ENCODE measurements at places on chromosomes 1 and 21. TPM values are rescaled to one million over a fixed set of nuclear protein-coding genes. Genes with fewer than 3 reads are reported as not detected.

Gene CCDC18
- total RNA-seq: 6.2 TPM

Gene FALEC
- total RNA-seq: 0.36 TPM

Gene NHLH2
- total RNA-seq: not detected

Gene OLIG1
- total RNA-seq: not detected

Gene SPATA17
- total RNA-seq: 1.5 TPM

Gene RGS4
- total RNA-seq: 130 TPM

Gene ZFP69B
- total RNA-seq: 4.7 TPM

Gene SELENOF
- total RNA-seq: 182 TPM

Gene CA14
- not detected for total RNA-seq

Gene RAP1GAP
- 0.29 TPM for total RNA-seq

Gene ZYG11A
- total RNA-seq: under 0.01 TPM

Gene OR2T5
- not detected for total RNA-seq

Gene PPM1J
- 0.59 TPM for total RNA-seq
